ENCODE measurements at places on chromosomes 6 and 20. TPM values are rescaled to one million over a fixed set of nuclear protein-coding genes. Genes with fewer than 3 reads are reported as not detected.

The BTN1A1 gene
- not detected for total RNA-seq

GRCh38 chr6:372336-372911 lies 19.1 kb upstream of the IRF4 start:
- no peak for DNase-seq

GRCh38 chr20:51531141-51531710 lies 11.3 kb downstream of the NFATC2 start:
- DNase-seq = no peak

DNA sequence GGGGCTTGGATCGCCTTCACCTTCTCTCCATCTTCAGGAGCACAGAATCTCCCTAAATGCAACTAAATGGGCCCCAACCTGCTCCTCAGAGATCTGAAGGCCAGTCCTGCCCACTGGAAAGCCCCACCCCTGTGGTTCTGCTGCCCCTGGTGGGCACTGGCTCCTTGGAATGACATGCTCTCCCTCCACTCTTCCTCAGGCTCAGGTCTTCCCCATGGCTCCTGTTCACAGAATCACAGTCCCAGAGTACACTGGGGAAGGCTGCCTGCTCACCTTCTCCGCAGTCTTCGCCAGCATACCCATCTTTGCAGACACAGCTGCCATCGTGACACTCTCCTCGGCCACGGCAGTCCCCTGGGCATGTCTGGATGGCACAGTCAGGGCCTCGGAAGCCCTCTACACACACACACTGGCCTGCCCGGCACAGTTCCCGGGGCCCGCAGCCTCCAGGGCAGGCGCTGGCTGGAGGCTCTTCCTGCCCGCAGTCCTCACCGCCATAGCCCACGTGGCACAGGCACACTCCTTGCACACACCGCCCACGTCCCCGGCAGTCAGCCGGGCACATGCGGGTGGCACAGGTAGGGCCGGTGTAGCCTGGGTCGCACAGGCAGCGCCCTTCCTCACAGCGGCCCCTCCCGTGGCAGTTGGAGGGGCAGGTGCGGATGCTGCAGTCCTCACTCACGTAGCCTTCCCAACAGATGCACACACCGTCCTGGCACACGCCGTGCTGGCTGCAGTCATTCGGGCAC lies 13.6 kb downstream of the TNXB start:
- no peak for DNase-seq

DNA sequence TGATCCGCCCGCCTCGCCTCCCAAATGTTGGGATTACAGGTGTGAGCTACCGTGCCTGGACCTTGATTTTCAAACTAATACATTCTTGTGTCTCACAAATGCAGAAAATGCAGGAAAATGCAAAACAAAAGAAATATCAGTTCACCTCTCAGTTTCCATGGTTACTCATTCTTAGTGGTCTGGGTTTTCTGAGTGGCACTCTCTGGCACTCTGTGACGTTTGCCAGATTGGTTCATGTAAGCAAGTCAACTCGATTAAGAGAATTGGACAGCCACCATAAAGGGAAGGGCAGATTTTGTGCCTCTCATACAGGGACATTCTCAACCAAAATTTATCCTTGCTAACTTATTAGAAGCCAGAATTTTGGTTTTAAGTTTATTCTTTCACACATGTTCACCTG lies 8.6 kb downstream of the CMTR1 start:
- no peak for DNase-seq
